ENCODE measurements at places on chromosomes 13 and 19.

DNA sequence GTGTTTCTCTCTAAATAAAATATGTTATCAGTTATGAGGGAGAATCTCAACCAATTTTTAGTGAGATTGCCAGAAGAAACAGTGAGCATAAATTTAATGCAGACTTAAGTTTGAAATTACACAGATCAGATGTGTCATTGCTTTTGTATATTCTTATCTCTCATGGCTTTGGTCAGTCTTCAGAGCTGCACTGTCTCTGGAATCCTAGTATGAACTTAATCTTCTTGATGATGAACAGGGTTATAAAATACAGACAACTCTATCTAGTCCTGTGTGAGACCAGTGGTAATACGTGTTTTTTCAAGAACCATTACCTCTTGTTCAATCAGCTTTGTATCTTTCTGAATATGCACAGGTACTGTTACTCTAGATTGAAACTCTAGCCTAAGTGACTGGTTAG is 528.0 kb downstream of the DACH1 start:
- DNase-seq, result peak; percentile 70

- DNase-seq, result peak; percentile 9
These were observed 816.8 kb upstream of the PCDH9 start for GRCh38 chr13:68046903-68047302.

GRCh38 chr19:18649371-18650020 is 12.7 kb downstream of the KLHL26 start:
- DNase-seq, result no peak

GRCh38 chr19:16628984-16629691 is 1.1 kb upstream of the MED26 start:
- peak; percentile 73 for DNase-seq
